ENCODE measurements at places on chromosomes 1 and 21. TPM values are rescaled to one million over a fixed set of nuclear protein-coding genes. Genes with fewer than 3 reads are reported as not detected.

The CDC14A gene
- 8.8 TPM for total RNA-seq

The OR2T35 gene
- not detected for total RNA-seq

The TTC39A gene
- 4.2 TPM for total RNA-seq

- ATAC-seq: no peak
Measured at GRCh38 chr1:22708777-22709176, 1.9 kb upstream of the EPHB2 start.

GRCh38 chr1:232643251-232643650 is 13.3 kb upstream of the SIPA1L2 start:
- no peak for ATAC-seq

- no peak for ATAC-seq
Measured at GRCh38 chr1:97929874-97930851, 9.3 kb upstream of the DPYD start.

- ATAC-seq: no peak
Measured at GRCh38 chr1:77797991-77798390, 18.5 kb downstream of the MIGA1 start.

GRCh38 chr1:24553931-24554330 is 2.0 kb upstream of the NCMAP start:
- ATAC-seq: peak; percentile 23

- peak; percentile 84 for ATAC-seq
Measured at GRCh38 chr21:34022627-34023335, 50.6 kb upstream of the MRPS6 start.

DNA sequence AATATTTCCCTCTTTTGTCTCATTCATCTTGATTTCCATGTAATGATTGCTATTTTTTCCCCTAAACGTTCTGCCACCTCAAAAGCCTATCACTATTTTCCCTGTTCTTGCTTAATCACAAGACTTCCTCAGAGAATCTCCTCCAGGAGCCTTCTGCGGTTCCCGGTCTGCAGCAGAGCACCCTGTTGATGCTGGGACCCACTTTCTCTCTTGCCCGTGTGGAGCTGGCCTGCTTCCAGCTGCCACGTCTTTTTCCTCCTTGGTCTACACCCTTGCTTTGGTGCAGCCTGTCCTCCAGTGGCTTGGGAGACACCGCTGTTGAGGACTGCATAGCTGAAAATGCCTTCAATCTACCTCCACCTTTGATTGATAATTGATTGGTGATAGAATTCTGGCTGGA is 70.0 kb upstream of the COA6 start:
- ATAC-seq: no peak

- ATAC-seq: no peak
Measured at GRCh38 chr1:244843148-244843978, 7.9 kb downstream of the COX20 start.

GRCh38 chr1:219277304-219278105 is 103.8 kb downstream of the LYPLAL1 start:
- no peak for ATAC-seq

- ATAC-seq: peak; percentile 64
Measured at GRCh38 chr1:171434717-171435346, 50.5 kb upstream of the PRRC2C start.

GRCh38 chr1:91929250-91929649 is 20.0 kb upstream of the BRDT start:
- peak; percentile 81 for ATAC-seq
